ENCODE measurements at places on chromosomes 13 and 19. TPM values are rescaled to one million over a fixed set of nuclear protein-coding genes. Genes with fewer than 3 reads are reported as not detected.

DNA sequence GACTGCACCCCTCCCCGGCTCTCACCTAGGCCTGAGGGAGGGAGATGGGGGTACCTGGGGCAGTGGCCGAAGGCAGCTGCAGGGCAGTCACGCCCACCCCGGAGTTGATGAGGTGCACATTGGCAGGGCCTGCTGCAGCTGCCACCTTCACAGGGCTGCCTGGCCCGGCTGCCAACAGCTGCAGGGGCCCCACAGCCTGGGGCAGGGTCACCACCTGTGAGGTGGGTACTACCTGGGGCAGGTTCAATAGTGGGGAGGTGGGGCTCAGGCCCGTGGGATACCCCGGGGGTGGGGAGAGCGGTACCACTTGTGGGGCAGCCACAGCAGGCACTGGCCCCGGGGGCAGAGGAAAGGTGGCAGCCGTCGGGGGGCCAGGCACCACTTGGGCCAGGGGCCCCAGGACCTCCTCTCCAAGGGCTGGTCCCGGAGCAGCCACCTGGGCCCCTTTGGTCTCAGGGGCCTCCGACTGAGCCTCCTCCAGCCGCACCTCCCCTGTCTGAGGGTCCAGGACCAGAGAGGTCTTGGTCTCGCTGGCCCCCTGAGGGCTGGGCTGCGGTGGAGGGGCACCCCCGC lies 2.7 kb downstream of the SIX5 start:
- no peak for DNase-seq

The PRMT1 gene
- total RNA-seq, result 306 TPM

DNA sequence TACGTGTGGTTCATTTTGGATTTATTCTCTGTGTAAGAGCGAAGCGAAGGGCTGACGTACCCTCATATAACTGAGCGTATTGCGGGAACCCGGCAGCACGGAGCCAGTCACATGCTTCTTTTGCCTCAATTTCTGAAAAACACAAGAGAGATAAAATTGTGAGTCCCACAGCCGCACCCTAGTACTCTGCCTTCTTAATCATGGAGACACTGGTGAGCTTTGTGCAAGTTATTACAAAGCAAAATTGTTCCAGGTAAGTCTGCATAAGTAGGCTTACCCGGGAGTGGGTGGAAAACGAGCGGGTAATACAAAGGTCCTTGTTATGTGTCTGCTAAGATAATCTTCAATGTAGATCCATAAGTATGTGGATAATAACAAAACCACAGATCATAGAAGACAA lies 118.1 kb downstream of the STARD13 start:
- DNase-seq, result no peak

GRCh38 chr19:54196536-54196935 lies 4.1 kb upstream of the RPS9 start:
- no peak for DNase-seq

Data from progenitor cell of endocrine pancreas (in vitro differentiated cells).